ENCODE measurements at places on chromosomes 7 and 10. TPM values are rescaled to one million over a fixed set of nuclear protein-coding genes. Genes with fewer than 3 reads are reported as not detected.

Gene HHEX
- polyA plus RNA-seq, result 42.2 TPM

Gene OPN1SW
- 0.29 TPM for polyA plus RNA-seq

Gene SEC61G
- 276 TPM for polyA plus RNA-seq

Gene SDK1
- 0.12 TPM for polyA plus RNA-seq

Gene OGDHL
- polyA plus RNA-seq, result 41.2 TPM

Gene RBP4
- polyA plus RNA-seq, result 5,034 TPM

Gene IDE
- 9.4 TPM for polyA plus RNA-seq

Gene TMEM196
- not detected for polyA plus RNA-seq

Gene PEX1
- 7.2 TPM for polyA plus RNA-seq

All from liver (tissue), 10 donors.